Activated CD4-positive, alpha-beta T cell treated with anti-CD3 and anti-CD28 coated beads, Interleukin-2, amount 50 U/mL, for 48 hours (primary cell): ENCODE measurements at places on chromosomes 16 and 17.

DNA sequence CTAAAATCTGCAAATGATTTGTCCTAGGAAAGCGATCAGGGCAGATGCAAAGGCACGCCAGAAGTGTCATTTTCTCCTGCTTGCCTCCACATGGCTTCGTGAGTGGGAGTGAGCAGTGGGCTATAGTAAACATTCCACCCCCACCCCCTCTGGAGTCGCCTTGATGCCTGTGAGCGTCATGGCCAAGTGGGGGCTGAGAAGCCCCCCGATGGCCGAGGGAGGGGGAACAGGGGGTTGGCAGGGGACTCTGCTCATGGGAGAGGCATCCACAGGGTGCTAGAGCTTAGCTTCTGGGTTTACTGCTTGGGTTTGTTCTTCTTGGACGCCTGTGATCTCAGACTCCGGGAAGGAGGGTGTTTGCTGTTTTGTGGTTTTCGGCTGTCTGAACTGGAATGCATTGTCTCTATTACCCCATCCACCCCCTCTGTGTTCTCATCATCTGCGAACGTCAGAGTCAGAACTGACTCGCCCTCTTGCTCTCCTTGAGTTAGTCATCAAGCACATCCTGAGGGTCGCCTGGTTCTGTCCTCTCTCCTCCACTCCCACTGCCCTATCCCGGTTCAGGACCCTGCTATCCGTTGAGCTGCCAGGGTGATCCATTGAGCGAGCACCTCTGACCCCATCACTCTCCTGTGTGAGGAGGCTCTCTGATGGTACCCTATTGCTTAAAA is 15.4 kb downstream of the TNS4 start:
- peak; percentile 47 for DNase-seq

- DNase-seq: no peak
These were observed 7.8 kb downstream of the ADGRG3 start for GRCh38 chr16:57675741-57676551.

- DNase-seq: peak; percentile 30
These were observed 8.9 kb upstream of the RAPGEFL1 start for GRCh38 chr17:40168262-40168832.

- DNase-seq: no peak
These were observed 44.9 kb upstream of the KDM6B start for GRCh38 chr17:7789131-7789530.
